Activated T-cell treated with anti-CD3 and anti-CD28 coated beads, Interleukin-2, amount 50 U/mL, for 4 hours (primary cell): ENCODE measurements at places on chromosomes 11 and 22.

GRCh38 chr11:1297576-1298473 is 11.6 kb downstream of the TOLLIP start:
- DNase-seq: no peak

DNA sequence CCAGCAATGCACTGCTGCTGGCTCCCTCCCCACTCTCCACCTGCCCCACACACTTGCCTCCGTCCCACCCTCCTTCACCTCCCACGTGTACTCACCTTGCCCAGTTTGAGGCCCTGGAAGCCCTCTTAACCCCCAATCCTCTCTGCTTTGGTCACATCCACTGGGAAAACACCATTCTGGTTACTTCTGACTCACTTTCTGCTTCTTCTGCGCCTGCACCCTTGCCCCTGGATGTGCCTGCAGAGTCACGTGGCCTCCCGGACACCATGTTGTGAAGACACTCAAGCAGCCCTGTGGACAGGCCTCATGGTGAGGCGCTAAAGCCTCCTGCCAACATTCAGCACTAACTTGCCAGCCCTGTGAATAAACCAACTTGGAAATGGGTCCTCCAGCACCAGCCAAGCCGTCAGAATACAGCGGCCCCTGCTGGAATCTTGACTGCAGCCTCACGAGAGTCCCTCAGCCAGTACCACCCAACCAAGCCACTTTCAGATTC is 2.6 kb upstream of the NAALADL1 start:
- DNase-seq: no peak

GRCh38 chr22:18984564-18984963 is 48.5 kb upstream of the PRODH start:
- DNase-seq: no peak

DNA sequence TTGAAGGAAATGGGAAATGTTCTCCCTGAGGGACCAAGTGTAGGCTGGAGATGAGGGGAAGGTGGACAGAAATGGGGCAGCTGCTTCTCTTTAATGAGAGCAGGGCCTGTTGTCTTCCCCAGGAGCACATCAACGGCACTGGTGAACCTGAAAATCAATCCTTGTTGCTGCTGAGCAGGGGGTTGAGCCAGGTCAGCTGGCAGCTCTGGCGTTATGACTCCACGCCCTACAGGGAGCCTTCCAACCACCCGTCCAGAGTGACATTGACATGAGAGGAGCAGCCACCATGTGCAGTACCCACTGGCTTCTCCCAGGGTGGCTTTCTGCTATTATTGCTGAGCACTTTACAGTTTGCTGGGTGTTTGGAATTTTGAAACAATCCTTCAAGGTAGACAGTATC is 116.9 kb upstream of the LDLRAD3 start:
- no peak for DNase-seq

GRCh38 chr11:1705126-1706052 is 8.4 kb downstream of the KRTAP5-6 start:
- DNase-seq: no peak

GRCh38 chr22:46900549-46900948 is 138.1 kb downstream of the TBC1D22A start:
- DNase-seq: no peak

DNA sequence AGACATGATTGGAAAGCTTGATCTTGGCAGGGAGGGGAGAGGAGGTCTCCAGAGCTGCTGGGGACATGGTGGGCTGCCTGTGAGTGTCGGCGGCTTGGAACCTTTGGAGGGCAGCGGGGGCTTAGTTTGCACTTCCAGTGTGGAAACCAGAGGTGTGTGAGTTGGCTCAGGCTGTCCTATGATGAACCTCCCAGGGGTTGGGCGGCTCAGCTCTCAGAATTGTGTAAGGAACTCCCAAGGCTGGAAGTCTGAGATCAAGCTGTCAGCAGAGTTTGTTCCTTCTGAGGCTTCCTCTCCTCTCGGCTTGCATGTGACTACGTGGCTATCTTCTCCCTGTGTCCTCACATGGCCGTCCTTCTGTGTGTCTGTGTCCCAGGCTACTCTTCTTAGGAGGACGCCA is 87.9 kb upstream of the B3GAT1 start:
- DNase-seq: no peak

DNA sequence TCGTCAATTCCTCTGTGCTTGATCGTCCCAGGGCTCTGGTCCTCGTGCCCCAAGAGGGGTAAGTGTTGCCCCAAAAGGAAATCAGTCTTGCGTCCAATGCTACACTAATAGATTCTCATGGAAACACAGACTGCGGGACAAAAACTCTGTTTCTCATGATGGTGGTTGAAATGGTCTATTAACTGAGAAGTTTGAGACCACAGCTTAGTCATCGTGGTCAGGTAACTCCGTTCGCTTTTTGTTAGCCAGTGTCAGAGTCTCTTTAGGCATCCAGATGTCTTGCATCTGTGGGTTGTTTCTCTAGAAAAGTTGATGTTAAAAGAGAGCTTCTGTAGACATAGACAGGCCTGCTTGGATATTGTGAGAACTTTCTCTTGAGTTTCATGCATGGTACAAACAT is 104.6 kb upstream of the SORL1-AS1 start:
- no peak for DNase-seq

DNA sequence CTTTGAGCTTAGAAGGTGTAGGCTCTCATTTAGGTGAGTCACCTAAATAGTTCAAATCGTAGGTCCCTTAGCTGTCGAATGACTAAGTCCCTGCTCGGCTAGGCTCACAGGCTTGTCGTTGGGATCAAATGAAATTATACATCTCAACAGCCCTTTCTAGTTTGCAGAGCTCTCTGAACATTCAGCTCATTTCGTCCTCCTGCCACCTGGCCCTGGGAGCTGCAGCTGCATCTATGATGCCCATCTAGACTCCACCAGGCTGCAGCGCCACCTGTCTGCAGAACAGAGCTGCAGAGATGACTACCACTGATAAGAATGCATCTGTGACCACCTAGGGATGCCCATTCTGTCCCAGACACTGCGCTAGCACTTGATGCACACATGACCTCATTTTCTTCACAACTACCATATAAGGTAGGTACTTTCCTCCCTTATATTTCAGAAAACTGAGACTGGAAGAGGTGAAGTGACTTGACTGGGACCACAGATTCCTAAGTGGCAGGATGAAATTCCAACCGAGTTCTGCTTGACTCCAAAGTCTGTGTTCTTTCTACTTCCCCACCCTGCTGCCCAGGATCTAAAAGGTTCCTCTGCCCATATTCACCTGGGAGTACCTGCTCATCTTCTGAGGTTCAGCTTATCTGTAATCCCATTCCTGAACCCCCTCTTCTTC is 141.1 kb upstream of the NARS2 start:
- DNase-seq: no peak

DNA sequence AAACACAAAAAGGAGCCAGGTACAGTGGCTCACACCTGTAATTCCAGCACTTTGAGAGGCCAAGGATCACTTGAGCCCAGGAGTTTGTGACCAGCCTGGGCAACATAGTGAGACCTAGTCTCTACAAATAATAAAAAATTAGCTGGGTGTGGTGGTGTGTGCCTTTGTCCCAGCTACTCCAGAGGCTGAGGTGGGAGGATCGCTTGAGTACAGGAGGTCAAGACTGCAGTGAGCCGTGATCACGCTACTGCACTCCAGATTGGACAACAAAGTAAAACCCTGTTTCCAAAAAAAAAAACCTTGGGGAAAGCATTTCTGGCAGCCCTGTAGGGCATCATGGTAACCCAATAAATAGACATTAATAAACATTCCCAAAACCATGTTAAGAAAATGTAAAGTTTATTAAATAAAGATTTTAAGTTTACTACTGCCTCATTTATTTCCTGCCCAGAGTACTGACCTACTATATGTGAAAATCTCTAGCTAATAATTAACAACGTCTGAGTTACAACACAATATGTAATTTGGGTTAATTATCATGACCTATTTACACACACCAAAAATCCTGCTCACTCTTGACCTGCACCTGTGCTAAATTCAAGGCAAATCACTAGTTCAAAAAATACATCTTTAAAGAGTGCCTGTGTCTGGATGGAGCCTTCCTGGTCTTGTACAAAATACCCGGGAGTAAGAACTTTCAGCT is 8.4 kb downstream of the EEF1G start:
- DNase-seq: no peak

DNA sequence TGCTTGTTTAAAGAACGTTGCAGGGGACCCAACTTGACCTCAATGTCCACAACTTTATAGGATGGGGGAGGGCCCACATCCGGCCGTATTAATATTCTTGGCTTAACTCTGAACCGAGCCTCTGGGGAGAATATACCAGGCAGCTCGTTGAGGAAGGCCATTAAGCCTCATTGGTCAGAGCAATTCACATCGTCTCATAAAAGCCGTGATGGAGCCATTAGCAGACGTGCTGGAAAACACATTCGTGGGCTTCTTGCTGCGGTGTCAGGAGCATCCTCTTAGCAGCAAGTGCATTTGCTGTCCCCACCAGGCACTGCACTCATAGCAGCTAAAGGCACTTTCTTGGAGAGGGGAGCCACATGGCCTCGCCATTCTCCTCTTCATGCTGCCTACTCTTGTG is 14.9 kb downstream of the DSCAML1 start:
- no peak for DNase-seq

- DNase-seq: no peak
Measured at GRCh38 chr11:75303544-75304224, 47.8 kb downstream of the ARRB1 start.

DNA sequence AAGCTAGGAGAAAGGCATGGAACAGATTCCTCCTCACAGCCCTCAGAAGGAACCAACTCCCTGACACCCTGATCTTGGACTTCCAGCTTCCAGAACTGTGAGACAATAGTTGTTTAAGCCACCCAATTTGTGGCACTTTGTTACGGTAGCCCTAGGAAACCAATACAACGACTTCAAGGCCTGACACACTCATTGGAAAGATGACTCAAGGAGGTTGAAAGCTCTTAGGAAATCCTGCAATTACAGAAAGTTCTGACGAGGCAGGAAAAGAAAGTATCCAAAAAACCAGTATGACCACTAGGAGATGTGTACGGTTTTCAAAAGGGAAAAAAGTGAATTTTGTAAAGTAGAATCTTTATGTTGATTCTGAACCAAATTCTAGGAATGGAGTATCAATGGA is 161.4 kb downstream of the SWAP70 start:
- no peak for DNase-seq
